ENCODE measurements at places on chromosomes 1 and 21.

- DNase-seq = no peak
These were observed 53.3 kb upstream of the PRRC2C start for GRCh38 chr1:171431994-171432393.

- DNase-seq = no peak
These were observed 12.6 kb downstream of the CDKN2C start for GRCh38 chr1:50982611-50983010.

DNA sequence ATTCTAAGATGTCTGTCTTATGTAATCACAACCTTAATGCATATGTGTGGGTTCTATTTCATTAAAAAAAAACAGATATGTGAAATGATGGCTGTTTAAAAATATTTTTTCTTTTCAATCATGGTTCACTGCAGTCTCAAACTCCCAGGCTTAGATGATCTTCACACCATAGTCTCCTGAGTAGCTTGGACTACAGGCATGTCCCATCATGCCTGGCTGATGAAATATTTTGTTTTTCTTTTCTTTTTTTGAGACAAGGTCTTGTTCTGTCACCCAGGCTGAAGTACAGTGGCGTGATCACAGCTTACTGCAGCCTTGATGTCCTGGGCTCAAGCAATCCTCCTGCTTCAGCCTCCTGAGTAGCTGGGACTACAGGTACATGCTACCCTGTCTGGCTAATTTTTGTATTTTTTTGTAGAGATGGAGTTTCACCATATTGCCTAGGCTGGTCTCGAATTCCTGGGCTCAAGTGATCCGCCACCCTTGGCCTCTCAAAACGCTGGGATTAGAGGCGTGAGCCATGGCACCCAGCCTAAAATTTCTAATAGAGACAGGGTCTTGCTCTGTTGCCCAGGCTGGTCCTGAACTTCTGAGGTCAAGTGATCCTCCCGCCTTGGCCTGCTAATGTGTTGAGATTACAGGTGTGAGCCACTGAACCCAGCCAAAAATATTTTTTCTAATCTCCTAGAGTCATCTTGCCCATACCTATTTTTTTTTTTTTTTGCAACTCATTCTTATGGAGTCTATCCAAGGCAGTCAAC lies 67.6 kb downstream of the GIPC2 start:
- DNase-seq = no peak

GRCh38 chr1:70922196-70922595 lies 125.4 kb downstream of the PTGER3 start:
- DNase-seq = no peak

GRCh38 chr21:45916011-45916840 lies 65.3 kb upstream of the COL6A1 start:
- no peak for DNase-seq

- no peak for DNase-seq
These were observed 54.5 kb upstream of the PPM1J start for GRCh38 chr1:112769611-112770010.

DNA sequence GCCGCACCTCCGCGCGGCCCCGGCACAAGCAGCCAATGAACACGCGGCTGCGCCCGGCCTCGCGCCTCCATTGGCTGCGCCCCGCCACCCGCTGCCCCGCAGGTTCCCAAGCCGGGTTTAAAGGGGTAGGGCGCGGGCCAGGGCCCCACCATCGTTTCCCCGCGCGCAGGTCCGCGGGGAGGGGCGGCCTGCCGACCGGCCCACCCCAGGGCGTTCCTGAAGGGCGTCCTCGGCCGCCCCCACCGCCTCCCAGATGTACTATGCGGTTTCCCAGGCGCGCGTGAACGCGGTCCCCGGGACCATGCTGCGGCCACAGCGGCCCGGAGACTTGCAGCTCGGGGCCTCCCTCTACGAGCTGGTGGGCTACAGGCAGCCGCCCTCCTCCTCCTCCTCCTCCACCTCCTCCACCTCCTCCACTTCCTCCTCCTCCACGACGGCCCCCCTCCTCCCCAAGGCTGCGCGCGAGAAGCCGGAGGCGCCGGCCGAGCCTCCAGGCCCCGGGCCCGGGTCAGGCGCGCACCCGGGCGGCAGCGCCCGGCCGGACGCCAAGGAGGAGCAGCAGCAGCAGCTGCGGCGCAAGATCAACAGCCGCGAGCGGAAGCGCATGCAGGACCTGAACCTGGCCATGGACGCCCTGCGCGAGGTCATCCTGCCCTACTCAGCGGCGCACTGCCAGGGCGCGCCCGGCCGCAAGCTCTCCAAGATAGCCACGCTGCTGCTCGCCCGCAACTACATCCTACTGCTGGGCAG lies at the start of gene OLIG1:
TSS of gene OLIG1 (plus strand) at position 148 of the 750 bp plus-strand sequence. CDS start at position 254, 106 bp downstream.
- no peak for DNase-seq

DNA sequence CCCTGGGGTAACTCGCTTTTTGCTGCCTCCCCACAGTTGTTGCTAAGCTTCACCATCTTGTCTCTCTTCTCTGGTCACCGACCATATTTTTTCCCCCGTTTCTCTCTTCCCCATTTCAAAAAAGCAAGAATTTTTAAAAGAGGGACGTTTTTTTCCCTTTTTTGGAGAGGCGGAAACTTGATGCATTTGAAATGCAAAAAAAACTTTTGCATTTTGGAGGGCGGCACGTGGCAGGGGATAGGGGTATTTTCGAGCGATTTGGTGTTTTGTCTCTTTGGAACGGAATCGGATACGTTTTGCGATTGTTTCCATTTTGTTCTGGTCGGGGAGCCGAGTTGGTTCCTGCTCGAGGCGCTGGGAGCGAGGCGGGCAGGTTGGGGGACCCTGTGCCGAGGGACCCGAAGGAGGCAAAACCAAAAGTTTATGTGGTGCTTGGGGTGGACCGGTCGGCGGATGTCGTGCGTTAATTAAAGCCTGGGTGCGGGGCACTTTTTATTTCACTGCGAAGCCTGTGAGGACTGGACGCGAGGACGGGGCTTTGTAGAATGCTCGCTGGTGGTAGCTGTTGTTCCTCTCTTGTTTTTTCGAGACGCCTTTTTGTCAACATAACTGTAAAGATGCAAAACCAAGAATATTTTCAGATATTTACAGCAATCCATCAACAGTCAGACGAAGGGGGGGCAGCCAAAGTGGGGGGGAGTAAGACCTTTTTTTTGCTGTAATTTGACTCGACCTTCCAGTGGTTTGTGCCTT lies 884 bp downstream of the H3-3A start:
- DNase-seq = peak; percentile 92

- DNase-seq = no peak
These were observed 342.2 kb upstream of the DUSP10 start for GRCh38 chr1:222084048-222084447.

DNA sequence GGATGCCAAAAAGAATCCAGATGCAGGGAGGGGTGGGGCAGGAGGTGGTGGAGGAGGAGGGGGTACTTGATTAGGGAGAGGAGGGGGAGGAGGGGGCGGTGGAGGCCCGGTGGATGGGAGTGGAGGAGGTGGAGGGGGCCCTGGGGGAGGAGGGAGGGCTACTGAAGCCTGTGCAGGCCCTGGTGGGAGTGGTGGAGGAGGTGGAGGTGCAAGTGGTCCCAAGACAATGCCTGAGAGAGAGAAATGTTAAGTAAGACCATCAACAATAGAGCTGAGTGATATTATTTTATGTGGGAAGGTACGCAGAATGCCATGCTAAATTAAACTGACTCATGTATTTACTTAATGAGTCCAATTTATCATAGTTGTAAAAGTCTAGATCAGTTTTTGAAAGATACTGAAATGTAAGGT lies 86.8 kb upstream of the LBR start:
- no peak for DNase-seq

DNA sequence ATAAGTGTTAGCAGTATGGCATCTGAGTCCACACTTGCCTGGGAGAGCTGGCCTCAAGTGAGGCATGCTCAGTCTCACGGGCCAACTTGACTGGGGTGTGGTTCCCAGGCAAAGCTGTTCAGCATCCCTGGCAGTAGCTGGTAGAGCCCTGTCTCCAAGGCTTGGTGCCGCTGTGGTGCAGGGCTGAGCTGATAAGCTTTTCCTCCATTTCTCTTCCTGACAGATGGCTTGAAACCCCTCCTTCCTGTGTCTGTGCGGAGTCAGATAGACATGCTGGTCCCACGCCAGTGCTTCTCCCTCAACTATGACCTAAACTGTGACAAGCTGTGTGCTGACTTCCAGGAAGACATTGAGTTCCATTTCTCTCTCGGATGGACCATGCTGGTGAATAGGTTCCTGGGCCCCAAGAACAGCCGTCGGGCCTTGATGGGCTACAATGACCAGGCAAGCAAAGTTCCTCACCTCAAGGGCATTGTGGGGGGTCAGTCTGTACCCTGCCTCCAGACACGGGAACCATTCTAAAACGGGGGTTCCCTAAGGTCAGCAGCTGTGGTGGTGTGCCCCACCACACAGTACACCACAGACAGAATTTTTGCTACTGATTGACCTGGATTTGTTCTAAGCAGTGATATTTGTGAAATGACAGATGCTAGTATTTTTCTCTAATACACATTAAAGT lies 13.7 kb upstream of the MIIP start:
- DNase-seq = peak; percentile 41

- DNase-seq = peak; percentile 44
These were observed 46.5 kb upstream of the PODN start for GRCh38 chr1:53015508-53015860.

DNA sequence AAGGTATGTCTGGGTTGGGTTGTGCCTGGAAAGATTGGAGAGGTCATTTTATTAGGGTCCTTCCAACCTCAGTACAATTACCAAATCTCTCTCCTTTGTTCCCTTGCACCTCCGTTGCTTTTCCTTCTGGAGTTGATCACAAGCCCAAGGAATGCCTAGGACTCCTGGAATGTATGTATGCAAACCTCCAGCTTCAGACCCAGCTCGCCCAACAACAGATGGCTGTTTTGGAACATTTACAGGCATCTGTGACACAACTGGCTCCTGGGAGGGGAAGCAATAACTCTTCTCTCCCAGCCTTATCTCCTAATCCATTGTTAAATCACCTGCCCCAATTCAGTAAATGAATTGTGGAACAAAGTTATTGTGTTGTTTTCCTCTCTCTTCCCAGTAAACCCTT lies 8.3 kb downstream of the TSACC start:
- DNase-seq = no peak

GRCh38 chr1:163083690-163084089 lies 14.5 kb downstream of the RGS4 start:
- no peak for DNase-seq

GRCh38 chr1:94616506-94616905 lies 74.9 kb upstream of the F3 start:
- no peak for DNase-seq

DNA sequence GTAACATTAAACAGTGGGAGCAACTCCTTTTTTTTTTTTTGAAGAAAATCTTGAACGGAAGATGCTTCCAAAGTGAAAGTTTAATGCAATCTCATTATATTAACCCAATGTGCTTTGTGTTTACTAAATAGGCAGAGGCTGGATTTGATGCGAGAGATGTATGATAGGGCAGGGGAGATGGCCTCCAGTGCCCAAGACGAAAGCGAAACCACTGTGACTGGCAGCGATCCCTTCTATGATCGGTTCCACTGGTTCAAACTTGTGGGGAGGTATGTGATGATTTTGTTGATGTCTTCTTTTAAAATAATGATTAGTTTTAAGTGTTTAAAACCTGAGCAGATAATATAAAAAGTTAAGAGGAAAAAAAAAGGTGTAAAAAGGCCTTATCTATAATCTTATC lies 74.2 kb upstream of the PGD start:
- DNase-seq = no peak

DNA sequence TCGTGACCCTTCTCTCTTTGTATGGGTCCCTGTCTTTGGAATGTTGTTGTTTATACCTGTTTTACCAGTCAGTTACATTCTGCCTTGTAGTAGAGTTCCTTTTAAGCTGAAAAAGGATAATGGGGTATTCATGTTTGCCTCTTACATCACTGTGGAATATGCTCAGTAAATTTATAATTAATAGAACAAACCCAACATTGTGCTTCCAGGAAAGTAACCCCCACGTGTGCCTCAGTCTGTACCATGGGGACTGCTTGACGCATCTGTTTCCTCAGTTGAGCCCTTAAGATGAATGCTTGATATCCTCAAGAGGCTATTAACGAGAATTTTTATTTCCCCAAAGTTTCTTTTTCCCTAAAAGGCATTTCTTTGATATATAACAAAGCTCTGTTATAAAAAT lies 73.4 kb downstream of the ST6GALNAC3 start:
- no peak for DNase-seq

DNA sequence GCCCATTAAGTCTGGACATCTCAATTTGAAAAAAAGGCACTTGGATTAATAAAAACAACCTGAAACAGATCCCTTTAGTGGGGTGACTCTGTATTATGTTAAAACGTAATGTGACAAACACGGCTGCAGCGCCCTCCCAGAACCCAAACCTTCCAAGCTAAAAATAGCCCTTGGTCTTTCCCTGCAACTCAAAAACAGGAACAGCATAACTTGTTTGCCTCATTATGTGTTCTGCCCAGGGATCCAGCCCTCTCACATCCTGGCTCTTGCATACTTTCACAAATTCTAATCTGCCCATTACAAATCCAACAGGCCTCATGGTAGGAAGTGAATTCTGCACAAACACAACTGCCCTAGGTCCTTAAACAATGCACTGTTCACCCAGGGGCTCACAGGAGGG lies 94.7 kb upstream of the GADD45A start:
- DNase-seq = no peak

DNA sequence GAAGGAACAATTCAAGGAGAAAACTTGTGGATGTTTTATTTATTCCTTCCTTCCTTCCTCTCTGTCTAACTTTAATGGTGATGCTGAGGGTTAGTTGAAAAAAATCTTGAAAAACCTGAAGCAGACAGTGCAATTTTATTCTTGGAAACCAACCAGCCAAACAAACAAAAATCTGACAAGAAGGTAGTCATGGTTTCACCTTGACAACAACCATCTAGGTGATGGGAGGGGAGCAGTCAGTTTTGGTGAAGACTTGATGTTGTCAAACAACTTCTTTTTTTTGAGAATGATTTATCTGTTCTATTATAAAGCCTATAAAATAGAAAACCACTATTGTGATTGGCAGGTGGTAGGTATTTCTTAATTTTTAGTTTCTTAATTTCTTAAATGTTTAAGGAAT lies 92.4 kb upstream of the GPR88 start:
- DNase-seq = no peak

DNA sequence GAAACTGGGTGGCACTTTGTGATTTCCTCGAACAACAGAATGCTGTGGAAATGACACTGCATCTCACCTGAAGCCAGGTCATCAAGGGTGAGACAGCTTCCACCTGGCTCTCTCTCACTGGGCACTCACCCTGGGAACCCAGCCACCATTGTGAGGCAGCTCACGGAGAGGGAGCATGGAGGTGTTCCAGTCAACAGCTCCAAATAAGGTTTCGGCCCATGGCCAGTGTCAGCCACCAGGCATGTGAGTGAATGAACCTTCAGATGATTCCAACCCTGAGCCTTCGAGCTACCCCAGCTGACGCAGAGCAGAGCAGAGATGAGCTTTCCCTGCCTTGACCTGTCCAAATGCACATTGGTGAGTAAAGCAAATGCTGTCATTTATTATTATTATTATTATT lies 58.1 kb downstream of the SYDE2 start:
- no peak for DNase-seq

GRCh38 chr21:44649521-44650100 lies 3.4 kb downstream of the KRTAP10-11 start:
- DNase-seq = no peak

- DNase-seq = no peak
These were observed 291.1 kb upstream of the ADAMTS5 start for GRCh38 chr21:27257908-27258556.

GRCh38 chr1:172286629-172287076 lies 133.8 kb upstream of the C1orf105 start:
- no peak for DNase-seq

- DNase-seq = no peak
These were observed 208.5 kb upstream of the PROX1 start for GRCh38 chr1:213779228-213779627.
